NCI-H1092 (cell line): ENCODE measurements at places on chromosomes 16 and 17.

- no peak for DNase-seq
Measured at GRCh38 chr16:49972961-49973360, 52.1 kb upstream of the CNEP1R1 start.

DNA sequence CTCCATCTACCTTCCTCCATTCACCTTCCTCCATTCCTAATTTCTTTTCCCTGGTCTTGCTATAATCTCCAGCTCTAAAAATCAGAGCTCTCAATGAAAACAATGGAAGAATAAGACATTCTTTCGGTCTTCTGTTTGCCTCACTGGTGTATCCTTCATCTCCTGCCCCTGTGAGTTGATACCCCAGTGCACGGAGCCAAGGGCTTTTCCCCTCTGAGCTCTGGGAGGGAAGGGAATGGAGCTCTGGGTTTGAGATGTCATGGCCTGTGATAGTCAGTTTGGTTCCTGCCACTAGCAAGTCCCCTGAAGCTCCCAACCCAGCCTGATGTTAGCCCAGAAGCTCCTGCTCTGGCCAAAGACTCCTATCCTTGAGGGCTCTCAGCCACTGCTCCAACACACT is 36.6 kb upstream of the DNAH9 start:
- no peak for DNase-seq

DNA sequence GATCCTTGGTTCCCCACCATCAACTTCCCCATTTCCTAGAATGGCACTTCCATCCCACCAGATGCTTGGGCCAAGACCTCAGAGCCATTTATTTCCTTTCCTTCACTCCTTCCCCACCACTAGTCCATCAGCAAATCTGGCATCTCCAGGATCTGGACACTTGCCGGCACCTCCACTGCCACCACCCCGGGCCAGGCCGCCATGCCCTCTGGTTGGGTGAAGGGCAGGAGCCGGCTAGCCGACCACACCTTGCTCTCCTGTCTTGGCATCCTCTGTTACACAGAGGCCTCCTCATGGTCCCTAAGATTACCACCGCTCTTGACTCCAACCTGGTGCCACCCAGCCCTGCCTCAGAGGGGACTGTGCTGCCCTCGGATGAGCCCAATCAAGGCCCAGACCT is 104.5 kb downstream of the RMI2 start:
- DNase-seq: no peak

- DNase-seq: no peak
Measured at GRCh38 chr17:65626451-65626850, 65.0 kb upstream of the AXIN2 start.

DNA sequence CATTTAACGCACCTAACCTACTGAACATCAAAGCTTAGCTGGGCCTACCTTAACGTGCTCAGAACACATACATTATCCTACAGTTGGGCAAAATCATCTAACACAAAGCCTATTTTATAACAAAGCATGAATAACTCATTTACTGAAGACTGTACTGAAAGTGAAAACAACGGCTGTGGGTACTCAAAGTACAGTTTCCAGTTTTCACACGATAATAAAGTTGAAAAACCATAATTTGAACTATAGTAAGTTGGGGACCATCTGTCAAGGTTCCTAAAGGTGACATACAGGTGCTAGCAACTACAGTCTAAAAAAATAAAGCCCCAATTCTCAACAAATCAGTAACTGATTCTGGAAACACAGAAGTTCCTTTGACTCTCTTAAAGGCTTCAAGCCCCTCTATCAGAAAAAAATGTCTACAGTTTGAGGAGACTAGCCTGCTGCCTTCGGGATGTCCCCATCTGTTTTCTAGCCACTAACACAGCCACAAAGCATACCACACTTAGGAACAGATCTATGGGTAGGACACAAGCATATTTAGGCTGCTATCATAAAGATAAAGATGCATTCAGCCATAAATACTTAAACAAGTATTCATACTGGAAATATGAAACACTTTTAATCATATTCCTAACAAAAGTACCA is 71.3 kb downstream of the KANSL1 start:
- no peak for DNase-seq

- no peak for DNase-seq
Measured at GRCh38 chr17:7355053-7355452, at the start of gene TMEM95. TSS of gene TMEM95 (plus strand) at chr17:7355156. CDS start at chr17:7355205, 49 bp downstream.

DNA sequence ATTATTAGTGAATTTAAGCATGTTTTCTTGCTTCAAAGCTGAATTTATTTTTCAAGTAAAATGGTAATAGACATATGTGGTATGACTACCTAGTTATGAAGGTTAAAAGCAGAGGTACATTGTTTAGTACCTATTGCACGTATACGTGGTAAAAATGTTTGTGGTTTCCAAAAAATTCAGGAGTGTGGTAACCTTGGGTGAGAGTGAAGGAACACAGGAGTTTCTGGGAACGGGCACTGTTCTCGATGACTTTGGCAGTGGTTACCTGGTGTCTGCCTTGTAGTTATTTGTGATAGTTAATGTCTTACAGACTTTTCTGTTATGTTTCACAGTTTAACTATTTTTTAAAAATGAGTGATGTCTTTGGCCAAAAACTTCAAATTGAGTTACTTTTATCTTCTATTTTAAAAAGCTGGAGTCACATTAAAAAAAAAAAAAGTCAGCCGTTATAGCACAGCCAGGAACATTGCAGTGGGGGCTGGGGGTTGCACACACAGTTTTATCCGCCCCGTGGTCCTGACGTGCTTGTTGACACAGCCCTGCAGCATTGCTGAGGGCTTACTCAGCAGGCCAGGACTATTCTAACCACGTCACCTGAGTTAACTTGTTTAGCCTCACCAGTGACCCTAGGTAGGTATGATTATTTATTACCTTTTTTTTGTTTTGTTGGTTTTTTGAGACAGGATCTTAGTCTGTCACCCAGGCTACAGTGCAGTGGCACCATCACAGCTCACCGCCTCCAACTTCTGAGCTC is 10.9 kb downstream of the JPT2 start:
- no peak for DNase-seq

DNA sequence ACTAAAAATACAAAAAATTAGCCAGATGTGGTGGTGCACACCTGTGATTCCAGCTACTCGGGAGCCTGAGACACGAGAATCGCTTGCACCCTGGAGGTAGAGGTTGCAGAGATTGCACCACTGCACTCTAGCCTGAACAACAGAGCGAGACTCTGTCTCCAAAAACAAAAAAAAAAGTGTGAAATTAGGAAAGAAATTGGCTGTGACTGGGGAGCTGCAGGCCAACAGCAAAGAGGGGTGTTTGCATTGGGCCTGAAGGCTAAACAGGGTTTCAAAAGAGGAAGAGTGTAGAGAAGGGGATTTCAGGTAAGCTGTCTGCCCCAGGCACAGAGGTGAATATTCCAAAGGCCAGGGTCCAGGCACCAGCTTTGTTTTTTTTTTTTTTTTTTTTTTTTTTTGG is 9.4 kb downstream of the BMERB1 start:
- DNase-seq: no peak

- DNase-seq: no peak
Measured at GRCh38 chr16:11011326-11011725, 67.0 kb downstream of the CLEC16A start.

- no peak for DNase-seq
Measured at GRCh38 chr17:67390006-67390645, 13.0 kb downstream of the PITPNC1 start.

DNA sequence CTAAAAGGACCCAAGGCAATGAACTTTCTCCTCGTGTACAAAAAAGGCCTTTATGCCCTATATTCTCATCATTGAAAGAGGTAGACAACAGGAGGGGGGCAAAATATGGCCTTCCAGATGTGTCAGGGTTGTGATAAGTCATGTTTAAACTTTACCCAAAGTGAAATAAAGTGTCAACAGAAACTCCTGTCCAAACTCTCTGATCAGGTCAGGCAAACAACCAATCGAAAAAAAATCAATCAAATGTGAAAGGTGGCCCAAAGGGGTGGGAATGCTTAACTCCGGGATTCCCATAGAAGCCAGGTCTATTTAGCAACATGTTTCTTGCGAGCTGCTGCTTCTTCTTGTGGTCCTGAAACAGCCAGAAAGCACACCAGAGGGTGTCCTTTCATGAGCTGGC is 49.5 kb upstream of the SOX9 start:
- no peak for DNase-seq

DNA sequence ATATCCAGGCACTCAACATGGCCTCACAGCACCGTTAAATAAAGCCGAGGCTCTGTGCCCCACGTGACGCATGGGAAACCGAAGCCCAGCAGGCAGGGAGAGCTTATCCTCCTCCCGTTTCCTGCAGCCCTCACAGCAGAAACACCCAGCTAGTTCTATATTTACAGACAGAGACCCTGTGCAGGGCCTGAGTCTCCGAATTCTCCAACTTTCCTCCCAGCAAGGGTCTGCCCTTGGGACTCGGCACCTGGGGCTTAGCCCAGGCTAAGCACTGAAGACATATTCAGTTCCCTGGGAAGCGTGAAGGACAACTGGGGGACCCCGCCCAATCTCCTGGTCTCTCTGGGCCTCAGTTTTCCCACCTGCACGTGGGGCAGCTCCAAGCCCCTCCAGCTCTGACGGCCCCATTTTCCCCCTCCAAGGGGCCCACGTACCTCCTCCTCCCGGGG is 29.2 kb downstream of the TRPV3 start:
- DNase-seq: no peak

- no peak for DNase-seq
Measured at GRCh38 chr17:81292450-81292849, 2.7 kb downstream of the SLC38A10 start.

DNA sequence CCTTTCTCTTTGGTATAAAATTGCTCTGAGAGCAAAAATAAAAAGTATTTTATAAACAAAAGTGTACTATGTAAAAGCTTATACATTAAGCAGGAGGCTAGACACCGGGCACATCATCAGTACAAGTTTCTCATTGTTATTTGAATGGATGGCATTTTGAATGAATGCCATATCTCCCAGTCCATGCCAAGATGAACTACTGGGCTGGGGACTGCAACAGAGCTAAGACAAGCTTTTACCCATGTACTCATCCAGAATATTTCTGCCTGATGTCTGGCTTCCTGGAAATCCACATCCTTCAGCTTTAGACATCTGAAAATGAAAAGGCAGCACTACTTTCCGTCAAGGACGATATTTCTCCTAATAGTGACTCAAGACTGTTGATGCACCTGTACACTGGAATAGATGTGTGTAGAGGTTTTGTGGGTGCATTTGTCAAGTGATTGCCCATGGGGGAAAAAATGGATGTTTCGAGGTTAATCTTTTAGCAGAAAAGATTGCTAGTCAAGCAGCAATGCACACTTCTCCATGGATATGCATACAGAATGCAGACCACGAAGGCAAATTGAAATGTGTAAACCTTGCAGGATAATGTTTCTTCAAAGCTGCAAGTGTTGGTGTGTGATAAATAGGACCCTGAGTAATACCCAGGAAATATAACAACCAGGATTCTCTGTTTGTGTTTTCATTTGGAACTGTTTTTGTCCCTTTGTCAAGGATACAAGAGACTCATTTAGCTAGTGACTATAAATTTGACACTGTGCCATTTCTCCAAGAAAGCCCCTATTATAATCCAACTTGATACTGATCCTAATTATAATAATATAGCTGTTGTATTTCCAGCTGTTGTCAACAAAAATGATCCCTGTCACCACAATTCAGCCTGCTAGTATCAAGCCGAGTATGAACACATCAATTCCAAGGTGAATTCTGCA is 173.8 kb downstream of the CDH8 start:
- DNase-seq: no peak

GRCh38 chr17:72125742-72126141 is 4.9 kb downstream of the SOX9 start:
- DNase-seq: no peak

DNA sequence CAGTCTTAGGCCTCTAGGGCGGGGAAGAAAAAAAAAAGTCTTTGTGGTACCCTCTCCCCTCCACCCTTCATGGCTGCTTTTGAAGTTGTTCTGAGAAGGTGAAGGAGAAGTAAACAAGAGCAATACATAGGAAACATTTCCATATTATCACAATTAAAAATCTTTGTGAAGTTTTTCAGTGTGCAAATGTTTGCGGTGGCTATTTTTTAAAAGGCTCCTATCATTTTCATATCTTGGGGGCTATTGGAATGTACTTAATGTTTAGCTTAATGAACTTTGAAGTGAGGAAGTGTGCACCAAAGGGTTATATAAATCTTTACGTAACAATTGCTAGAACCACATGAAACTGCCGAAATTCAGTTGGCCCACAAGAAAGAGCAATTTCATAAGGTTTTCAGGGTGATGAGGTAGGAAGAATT is 7.6 kb downstream of the NOL11 start:
- DNase-seq: no peak

GRCh38 chr17:13030459-13031300 is 12.9 kb upstream of the ELAC2 start:
- no peak for DNase-seq
